Kidney glomerular epithelial cell (primary cell): ENCODE measurements at places on chromosomes 4 and X.

- no peak for DNase-seq
These were observed 203.1 kb downstream of the BCOR start for GRCh38 chrX:39894683-39895082.

- no peak for DNase-seq
These were observed 2332.1 kb downstream of the PCDH7 start for GRCh38 chr4:33052241-33052640.

- DNase-seq = no peak
These were observed 36.3 kb downstream of the GPR143 start for GRCh38 chrX:9729171-9729885.

DNA sequence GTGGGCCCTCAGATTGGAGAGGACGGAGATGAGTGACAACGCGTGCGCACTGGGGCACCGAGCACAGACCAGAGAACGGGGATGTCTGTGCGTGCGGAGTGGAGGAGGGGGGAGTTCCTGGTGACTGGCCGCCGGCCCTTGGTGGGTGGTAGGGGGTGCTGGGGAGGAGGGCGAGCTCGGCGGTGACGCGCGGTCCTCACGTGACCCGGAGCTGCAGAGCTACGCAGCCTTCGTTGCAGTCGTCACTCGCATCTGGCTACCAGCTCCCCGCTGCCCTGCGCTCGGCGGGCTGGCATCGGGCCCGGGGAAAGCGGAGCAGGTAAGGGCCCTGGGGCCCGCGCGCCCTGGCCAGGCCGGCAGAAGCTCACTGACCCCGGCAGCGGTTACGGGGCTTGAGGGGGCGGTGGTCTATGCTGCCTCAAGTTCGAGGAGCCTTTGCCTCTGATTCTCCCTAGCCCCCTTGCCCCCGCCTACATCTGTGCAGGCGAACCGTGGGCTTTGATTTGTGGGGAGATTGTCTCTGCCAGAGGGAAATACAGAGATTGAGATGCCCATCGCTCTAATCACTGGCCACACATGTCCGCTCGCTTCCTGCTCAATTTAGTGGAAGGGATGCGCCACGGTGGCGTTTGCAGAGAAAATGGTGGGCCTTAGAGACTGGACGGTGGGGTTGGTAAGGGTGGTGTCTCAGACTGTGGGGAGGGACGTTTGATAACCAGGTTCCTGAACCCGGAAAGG is at the start of gene ARMCX4:
TSS of gene ARMCX4 (plus strand) at position 245 of the 738 bp plus-strand sequence. CDS start 3,134 bp downstream, outside the sequence.
- DNase-seq = peak; percentile 3

DNA sequence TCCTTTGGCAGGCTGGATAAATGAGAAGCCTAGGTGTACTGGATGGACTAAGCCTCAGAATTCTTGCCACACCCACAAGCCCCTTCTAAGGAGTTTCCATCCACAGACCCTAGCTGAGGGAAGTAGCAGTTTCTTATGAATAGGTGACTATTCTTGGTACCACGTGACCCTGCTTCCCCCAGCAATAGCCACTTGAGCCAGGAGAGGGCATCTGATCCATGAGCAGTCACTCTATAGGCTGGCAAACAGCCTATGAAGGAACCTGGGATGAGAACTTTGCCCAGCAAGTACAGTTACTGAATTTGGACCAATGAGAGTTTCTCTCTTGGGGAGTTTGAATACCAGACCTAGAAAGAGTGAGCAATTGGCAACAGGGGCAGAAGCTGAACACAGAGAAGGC is 84.0 kb downstream of the RTL9 start:
- DNase-seq = no peak

DNA sequence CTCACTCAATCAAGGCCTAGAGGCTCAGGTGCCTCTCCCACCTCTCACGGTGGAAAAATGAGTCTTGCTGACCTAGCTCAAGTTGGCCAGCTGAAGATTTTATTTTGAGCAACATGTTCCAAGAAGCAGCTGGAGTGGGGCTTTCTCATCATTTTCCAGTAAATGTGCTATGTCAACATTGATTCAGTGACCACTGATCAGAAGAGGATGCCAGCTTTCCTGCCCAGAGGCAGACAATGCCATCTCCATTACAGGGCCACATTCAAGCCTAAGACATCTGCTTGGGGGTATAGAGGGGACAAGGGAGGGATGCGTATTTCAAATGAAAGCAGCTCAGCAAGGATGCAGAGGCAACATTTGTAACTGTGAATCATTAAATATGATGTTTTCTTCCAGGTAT is 3.0 kb downstream of the MEPE start:
- no peak for DNase-seq
